ENCODE measurements at places on chromosomes 12 and 14. TPM values are rescaled to one million over a fixed set of nuclear protein-coding genes. Genes with fewer than 3 reads are reported as not detected.

EML5 gene
- not detected for polyA plus RNA-seq

GRCh38 chr12:109678719-109679118, 34.9 kb upstream of the FAM222A start:
- DNase-seq = no peak

DNA sequence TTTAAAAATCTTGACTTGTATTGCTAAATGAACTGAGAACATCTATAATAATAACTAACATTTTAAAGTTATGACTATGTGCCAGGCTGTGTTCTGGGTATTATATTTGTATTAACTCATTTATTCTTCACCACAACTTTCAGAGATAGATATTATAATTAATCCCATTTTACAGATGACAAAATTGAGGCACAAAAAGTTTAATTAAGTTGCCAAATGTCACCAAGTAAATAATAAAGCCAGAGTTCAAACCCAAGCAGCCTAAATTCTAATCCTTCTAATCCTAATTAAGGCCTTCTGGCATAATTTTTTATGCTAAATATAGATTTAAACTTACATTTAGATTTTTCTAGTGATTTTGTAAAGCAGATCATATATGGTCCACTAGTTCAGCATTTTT, 17.5 kb upstream of the TUBA1A start:
- no peak for DNase-seq

GRCh38 chr14:53180272-53181221, 27.4 kb upstream of the DDHD1 start:
- peak; percentile 78 for DNase-seq

FLRT2 gene
- polyA plus RNA-seq = not detected

- DNase-seq = no peak
Measured at GRCh38 chr14:92352158-92352985, 29.4 kb downstream of the SLC24A4 start.

DNA sequence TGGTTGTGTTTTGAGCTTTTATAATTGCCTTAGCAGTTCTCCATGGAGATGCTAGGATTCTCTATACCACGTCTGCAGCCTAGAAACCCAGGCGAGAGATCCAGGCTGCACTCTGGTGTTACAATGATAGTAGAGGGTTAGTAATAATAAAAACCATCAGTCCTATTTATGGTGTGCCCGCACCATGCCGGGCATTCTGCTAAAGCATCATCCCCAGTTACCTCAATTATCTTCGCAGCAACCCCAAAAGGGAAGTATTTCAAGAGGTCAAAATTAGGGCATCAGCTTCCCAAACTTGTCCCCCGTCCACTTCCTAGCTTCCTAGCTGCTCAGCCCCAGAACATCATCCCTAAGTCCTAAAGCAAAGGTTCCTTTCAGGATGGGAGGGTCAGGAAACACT, 3.2 kb downstream of the SYNE3 start:
- no peak for DNase-seq

- DNase-seq = no peak
Measured at GRCh38 chr12:113022563-113023297, 33.8 kb upstream of the DTX1 start.

DNA sequence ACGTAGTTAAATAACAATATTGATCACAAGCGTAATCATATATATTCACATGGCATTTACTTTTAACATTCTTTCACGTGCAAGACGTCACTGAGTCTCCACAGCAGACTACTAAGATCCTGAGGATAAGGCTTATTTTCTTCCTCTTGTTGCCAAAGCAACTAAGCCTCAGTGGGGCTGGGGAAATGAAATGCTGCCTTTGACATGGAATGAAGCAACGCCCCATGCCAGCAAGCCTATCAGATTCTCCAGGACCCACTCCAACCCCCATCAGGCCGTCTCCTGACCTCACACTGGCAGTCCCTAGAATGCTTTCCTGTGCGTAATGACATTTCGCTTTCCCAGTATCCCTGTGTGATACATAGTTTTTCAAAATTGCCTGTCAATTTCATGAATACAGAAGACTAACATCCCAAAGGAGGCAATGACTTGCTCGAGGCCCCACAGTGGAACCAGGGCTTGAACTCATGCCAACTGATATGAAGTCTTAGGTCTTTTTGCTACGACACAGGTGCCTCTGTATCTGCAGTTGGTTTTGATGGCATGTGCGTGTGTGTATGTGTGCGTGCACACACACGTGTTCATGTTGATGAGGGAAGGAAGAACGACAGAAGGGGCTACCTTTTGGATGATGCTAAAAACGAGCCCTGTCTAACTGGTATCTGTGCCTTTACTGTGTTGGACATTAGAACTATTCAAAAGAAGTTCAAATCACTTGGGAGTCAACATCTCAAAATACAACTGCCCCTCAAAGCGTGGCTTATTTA, 239.1 kb downstream of the VRK1 start:
- no peak for DNase-seq

GRCh38 chr12:13465635-13466034, 269.1 kb downstream of the EMP1 start:
- DNase-seq = no peak

GRCh38 chr14:92832137-92832700, 38.1 kb downstream of the GOLGA5 start:
- DNase-seq = no peak

- no peak for DNase-seq
Measured at GRCh38 chr12:6084261-6084968, 40.1 kb downstream of the VWF start.

- DNase-seq = peak; percentile 71
Measured at GRCh38 chr14:24673534-24674203, 39.7 kb upstream of the GZMB start.

DNA sequence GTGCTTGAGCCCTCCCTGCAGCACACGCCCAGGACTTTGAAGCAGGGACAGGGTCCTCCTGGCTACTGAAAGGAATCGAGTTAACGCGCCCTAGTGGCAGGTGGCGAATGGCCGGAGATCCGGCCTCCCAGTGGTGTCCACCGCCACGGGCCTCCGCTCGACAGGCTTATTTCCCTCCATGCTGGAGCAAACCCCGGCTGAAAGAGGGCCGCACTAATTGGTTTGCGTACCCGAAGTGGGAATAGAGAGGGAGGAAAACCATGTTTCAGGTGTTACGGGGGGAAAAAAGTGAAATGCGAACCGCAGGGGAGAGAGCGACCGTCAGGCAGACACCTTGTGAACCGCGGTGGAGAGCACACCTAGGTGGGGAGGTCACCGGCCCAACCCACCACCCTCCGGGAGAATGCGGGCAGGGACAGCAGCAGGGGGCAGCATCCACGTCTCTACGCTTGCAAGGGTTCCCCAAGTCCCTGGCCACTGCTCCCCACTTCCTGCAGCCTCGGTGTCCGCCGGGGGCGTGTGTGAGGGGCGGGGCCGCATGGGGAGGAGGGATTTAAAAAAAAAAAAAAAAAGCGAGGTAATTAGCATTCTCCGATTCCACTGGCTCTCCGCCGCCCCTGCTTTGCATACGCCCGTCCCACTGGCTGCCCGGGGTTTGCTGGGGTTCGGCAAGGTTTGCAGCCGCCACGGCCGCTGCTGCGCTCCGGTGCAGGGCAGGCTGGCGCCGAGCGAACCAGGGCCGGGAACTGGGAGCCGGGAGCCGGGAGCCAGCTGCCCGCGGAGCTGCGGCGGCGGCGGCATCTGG, 224.6 kb upstream of the CRY1 start:
- DNase-seq = no peak

DNA sequence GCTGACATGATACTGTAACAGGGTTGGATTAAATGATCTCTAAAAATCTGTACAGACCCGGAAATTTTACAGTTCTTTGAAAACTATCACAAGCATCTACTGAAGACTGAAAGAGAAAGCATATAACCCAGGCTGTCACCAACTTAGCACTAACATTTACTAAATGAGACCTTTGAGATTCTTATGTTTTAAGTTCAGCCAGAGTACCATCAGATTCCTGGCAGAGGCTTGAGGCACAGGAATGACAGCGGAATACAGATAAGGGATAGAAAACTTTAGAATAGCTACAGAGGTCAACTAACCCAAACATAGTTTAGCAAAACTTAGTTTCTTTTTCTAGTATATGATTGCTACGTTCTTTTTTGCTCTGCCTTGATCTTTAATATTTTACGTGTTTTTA, 91.6 kb upstream of the FERMT2 start:
- no peak for DNase-seq

DNA sequence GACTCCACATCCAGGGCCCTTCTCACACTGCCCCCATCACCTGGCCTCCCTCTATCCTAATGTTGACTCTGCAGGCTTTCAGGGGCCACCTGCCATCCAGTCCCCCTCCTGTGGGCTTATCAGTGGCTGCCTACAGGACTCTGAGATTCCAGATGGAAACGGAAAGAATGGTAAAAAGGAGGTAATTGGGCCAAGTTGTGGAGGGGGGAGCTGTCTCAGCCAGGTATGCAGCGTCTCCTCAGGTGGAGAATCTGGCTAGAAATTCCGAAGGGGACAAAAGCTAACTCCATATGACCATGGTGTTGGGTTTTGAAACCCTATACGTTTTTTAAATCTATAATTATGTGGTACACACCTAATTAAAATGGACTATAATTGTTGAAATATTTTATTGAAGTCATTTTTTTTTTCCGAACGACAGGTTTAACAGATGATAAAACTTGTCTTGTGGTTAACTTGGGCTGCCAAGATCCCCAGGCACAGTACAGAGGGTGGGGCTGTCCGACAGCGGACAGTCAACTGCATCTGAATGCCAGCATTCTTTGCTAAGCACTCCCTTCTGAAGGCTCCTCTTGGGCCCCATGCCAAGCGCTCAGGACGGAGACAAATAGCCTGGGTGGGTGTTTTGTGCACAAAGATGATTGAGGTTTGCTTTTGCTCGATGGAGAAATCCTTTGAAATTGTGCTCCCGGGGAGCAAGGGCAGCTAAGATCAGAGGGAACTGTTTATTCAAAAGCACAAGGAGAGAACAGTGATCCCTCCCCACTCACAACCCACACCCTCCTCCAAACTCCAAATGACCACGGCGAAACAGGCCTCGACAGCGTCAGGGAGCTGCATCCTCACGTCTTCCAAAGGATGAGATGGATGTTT, 365.6 kb downstream of the BCL11B start:
- DNase-seq = no peak

GRCh38 chr14:25677111-25677510, 627.2 kb upstream of the STXBP6 start:
- DNase-seq = no peak

DNA sequence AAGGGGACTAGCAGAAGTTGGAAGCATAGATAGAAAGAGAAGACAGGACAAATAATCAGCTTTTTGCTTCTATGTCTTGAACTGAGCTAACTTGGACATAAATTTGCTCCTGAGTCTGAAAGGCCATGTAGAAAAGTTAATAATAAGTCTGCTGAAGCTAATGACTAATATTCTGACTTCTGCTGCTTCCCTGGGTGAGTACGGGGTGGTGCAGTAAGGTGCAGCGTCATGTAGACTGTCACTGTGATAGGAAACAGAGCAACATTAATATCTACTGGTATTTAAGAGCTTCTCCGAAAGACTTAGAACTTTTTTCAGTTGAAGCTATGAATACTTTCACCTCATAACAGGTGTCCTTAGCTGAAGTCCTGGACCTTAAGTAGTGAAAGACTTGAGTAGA, 34.1 kb upstream of the CPM start:
- DNase-seq = no peak

- no peak for DNase-seq
Measured at GRCh38 chr12:70617450-70617849, 19.8 kb downstream of the PTPRB start.

DNA sequence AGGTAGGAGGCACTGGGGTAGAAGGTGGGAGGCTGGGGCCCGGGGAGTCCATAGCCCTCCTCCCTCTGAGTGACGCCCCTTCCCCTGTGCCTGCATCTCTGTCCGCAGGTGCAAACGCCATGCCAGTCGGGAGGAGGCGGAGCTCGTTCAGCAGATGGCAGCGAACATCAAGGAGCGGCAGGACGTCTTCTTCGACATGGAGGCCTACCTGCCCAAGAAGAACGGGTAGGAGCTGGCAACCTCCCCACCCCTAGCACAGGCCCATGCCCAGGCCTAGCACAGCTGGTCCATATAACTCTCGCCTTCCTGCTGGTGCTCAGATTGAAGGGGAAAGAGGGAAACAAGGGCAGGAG, 35.6 kb downstream of the TMEM120B start:
- DNase-seq = no peak

MAP1LC3B2 gene
- 2.9 TPM for polyA plus RNA-seq

MEG3 gene
- polyA plus RNA-seq = 0.10 TPM

CD163 gene
- not detected for polyA plus RNA-seq

PLEKHD1 gene
- not detected for polyA plus RNA-seq

DNA sequence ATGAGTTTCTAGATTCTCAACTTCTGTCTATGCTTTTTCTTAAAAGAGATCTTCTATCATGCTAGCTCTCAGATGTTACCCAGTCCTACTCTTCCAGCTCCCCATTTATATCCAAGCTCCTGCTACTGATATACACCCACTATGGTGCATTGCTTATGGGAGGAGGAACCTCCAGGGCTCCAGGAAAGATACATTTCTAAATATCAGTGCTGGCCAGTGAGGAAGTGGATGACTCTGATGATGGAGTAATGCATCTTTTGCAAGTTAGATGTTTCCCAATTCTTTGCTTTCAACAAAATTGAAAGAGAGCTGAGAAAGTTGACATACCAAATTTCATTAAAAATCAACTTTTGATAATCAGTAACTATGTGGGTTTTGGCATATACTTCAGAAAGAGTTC, 105.7 kb upstream of the RESF1 start:
- DNase-seq = no peak

- DNase-seq = no peak
Measured at GRCh38 chr12:85448548-85449139, 168.6 kb downstream of the ALX1 start.

DNA sequence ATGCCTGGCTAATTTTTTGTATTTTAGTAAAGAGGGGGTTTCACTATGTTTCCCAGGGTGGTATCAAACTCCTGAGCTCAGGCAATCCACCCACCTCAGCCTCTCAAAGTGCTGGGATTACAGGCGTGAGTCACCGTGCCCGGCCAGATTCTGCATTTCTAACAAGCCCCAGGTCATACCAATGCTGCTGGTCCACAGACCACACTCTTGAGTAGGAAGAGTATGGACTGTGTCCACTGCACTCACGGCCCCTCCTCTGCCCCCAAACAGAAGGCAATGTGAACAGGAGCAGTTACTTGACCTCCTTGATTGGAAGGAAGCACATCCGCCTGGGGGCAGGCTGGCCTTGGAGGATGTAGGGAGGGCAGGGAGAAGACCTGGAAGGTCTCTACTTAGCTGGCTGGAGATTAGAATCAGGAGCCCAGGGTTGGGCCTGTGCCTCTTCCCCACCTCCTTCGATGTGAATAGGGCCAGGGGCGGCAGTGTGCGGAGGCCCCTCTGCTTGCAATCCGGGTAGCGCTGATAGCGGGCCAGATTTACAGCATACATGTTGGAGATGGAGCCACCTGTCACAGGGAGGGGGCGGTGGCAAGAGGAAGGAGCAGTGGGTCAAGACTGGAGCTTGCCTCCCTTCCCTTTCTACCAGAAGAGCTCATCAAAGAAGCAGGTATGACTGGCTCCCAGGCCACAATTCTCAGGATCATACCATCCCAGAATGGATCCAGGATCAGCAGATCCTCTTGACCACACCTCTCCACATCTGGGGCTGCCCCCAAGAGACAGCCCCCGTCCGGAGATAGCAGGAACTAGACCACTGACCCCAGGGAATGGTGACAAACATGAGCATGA, 9.4 kb upstream of the ZNF740 start:
- DNase-seq = no peak

Data from GM12878 (cell line).